ENCODE measurements at places on chromosomes 4 and X. TPM values are rescaled to one million over a fixed set of nuclear protein-coding genes. Genes with fewer than 3 reads are reported as not detected.

- DNase-seq = no peak
Measured at GRCh38 chr4:107380190-107380589, 339.8 kb downstream of the PAPSS1 start.

DNA sequence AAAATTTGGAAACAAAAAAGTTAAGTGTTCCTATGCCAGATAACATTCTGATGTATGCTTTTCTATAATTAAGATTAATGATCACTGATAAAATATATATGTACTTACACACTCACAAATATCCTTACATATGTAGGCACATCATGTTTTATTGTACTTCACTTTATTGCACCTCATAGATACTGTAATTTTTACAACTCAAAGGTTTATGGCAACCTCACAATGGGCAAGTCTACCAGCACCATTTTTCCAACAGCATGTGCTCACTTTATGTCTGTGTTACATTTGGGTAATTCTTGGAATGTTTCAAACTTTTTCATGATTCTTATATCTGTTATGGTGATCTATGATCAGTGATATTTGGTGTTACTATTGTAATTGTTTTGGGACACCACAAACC, 57.8 kb upstream of the GPRIN3 start:
- DNase-seq = no peak

DNA sequence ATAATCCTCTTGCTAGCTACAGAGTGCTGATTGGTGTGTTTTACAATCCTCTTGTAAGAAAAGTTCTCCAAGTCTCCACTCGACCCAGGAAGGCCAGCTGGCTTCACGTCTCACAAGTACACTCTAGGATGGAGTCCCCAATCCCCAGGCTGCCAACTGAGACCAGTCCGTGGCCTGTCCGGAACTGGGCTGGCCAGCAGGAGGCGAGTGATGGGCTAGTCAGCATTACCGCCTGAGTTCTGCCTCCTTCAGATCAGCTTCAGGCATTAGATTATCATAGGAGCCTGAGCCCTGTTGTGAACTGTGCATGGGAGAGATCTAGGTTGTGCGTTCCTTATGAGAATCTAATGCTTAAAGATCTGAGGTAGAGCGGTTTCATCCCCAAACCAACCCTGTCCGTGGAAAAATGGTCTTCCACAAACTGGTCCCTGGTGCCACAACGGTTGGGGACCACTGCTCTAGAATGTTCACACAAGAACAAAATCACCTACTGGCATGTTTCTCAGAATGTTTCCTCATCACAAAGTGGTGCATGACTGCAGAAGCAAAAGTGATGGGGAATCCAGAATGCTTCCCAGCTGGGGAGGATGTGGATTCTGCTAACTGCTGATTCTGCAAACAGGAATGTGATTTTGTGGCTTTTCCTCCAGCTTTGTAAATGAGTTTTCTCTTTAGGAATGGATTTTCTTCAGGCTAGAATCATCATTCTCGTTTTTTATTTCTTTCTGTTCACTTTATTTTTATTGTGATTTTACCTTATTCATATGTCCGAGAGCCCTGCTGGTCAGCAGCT, 40.9 kb downstream of the SEPTIN11 start:
- no peak for DNase-seq

DNA sequence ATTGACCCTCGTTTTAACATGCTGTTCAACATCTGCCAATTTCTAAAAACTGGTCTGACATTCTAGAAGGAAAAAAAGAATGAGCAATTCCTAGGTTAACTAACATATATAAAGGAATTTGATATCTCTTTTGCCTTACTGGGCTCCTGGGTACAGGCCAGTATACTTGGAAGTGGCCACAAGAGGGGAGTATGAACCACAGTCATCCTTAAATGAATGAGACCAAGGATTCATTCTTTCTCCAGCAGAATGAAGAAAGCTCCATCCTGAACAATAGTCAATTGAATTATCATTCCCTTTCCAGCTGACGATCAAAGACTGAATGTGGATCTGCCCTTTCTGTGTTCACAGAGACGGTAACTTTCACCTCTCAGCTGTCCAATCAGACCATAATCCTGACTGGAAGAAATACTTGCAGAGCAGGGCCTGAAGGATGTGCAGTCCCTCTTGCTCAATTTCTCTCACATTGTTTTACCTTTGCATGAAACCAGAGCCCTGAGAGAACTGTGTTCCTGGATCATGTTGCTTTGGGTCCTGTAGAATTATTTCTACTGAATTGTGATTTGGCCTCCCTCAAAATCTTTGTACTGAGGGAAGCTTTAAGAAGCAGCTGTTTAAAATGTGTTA, 14.8 kb upstream of the SPARCL1 start:
- no peak for DNase-seq

DNA sequence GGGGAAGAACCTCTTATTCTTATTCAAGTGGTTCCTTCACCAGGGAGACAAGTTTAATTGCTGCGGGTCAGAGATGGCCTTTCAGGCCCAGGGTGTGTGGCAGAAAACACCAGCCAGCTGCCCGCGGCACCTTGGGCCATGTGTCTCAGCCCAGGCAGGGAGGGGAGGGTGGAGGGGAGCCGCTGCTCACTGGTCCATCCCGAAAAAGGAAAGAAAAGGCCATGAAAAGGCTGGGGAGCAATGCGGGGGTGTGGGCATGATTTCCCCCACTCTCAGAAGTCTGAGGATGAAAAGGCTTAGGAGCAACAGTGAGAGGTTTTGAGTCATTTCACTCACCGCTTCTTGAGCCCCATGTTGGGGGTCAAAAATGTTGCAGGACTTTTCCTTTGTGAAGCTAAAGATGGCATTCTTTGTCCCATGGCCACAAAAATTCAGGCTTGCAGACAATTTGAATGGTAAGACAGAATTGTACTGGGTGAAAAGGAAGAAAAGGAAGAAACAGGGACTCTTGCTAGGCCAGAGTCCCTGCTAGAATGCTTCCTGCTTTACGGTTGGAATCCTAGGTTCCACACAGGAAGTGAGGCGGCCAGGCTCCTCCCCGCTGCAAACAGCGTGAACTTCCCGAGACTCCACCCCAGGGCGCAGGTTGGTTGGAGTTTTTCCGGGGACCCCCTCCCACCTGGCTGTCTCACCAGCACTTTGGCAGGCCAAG, 17.4 kb upstream of the FAM47E start:
- no peak for DNase-seq

GRCh38 chr4:167185465-167185864, 48.8 kb downstream of the SPOCK3 start:
- no peak for DNase-seq

- DNase-seq = no peak
Measured at GRCh38 chr4:90443231-90443630, 316.0 kb downstream of the CCSER1 start.

DNA sequence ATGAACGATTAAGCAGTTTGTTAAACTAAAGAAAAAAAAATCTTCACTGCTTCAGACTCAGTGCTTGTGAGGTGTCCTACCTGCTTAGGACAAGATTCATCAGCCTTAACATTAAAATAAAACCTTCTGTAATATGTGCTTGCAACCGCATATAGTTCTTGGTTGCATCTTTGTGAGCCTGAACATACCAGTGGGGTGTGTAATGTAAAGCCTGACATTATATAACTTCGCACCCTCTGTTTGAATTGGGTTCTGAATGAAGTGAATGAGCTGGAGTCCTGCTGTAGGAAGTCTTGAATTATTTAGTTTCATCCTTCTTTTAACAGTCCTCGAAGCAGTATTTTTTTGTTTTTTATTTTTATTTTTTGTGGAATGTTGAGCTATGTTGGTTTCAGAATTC, 3.1 kb downstream of the KDM6A start:
- no peak for DNase-seq

GRCh38 chr4:98994474-98995182, 893 bp upstream of the METAP1 start:
- no peak for DNase-seq

GRCh38 chrX:118717678-118718391, 9.6 kb upstream of the IL13RA1 start:
- no peak for DNase-seq

DNA sequence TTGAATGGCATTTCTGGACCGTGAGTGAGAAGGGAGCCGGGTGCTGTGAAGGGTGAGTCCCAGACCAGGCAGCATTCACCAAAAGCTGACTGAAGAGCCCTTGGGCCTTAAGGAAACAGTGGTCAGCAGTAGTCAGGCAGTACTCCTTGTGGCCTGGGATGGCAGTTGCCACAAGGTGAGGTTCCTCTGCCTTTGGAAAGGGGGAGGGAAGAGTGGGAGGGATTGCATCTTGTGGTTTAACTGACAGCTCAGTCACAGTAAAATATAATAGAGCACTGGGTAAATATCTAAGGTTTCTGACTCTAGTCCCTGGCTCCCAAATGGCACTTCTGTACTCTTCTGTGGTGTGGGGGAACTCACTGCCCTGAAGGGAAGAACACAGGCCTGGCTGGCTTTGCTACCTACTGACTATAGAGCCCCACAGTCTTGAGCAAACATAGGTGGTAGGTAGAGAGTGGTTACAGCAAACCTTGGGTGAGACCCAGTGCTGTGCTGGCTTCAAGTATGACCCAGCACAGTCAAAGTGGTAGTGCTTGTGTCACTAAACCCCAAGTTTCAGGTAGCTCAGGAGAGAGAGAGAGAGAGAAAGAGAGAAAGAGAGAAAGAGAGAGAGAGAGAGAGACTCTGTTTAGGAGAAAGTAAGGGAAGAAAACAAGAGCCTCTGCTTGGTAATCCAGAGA, 154.2 kb downstream of the TEX11 start:
- DNase-seq = no peak

DNA sequence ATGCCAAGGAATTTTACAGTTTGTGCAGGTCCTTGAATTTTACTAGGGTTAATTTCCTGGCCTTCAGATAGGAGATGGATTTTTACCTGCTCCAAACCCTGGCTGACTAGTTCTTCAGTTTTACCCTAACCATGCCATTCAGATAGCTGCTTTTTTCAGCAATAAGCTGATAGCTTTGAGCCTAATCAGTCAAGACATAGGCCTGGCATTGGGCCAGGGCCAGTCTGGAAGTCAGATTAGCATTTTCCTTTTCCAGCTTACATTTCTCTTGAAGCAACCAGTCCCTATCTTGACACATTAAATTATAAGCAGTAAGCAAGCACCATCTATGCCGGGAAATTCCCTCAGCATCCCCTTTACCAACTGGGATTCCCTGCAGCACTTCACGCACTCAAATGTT, 177.1 kb downstream of the ADGRA3 start:
- DNase-seq = no peak

The RTL5 gene
- total RNA-seq = 6.8 TPM

The AADAT gene
- 2.4 TPM for total RNA-seq

The HAND2 gene
- total RNA-seq = 104 TPM

Data from mucosa of gallbladder (tissue), 1 donor.